Mesendoderm (in vitro differentiated cells): ENCODE measurements at places on chromosomes 4 and X.

DNA sequence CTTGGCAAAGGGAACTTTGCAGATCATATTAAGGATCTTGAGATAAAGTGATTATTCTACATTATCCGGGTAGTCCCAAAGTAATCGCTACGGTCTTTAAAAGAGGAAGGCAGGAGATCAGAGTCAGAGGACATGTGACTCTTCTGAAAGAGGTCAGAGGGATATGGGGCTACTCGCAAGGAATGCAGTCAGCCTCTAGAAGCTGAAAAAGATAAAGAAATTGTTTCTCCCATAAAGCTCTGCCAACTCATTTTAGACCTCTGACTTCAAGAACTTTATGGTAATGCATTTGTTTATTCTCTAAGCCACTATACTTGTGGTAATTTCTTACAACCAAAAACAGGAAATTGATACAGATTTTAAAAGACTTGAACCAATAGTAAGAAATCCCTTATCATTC lies 48.6 kb downstream of the NPY5R start:
- no peak for DNase-seq

- peak; percentile 14 for DNase-seq
These were observed 119.0 kb upstream of the SLC6A14 start for GRCh38 chrX:116317409-116317808.

- no peak for DNase-seq
These were observed 73.0 kb upstream of the CLCN4 start for GRCh38 chrX:10083809-10084208.

GRCh38 chr4:60562334-60562733 lies 637.8 kb upstream of the ADGRL3 start:
- DNase-seq = peak; percentile 6

DNA sequence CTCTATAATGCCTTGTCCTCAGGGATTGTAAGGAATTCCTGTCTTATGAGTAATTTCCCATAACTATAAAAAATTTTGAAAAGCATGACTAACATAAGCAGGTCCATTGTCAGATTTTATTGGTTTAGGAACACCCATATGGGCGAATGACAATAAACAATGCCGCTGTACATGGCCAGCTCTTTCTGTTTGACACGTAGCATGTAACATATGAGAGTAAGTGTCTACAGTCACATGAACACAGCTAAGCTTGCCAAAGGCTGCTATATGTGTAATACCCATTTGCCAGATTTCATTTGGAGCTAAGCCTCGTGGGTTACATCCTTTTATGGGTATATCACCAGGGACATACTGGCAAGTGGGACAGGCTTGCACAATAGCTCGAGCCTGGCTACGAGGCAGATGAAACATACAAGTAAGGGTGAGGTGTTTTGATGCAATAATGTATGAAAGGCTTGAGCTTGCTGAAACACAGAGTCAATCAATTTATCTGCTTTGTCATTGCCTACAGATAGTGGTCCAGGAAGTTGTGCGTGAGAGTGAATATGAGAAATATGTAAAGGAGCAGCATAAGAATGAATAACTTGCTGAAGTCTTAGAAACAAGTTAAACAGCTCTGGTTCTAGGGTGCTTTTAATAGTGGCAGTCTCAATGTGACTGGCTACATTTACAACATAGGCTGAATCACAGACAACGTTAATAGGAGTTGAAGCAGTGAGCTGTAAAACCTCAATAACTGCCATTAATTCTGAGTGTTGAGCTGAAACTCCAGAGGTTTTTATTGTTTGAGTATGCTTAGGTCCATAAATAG lies 67.4 kb upstream of the UGT2B10 start:
- no peak for DNase-seq

DNA sequence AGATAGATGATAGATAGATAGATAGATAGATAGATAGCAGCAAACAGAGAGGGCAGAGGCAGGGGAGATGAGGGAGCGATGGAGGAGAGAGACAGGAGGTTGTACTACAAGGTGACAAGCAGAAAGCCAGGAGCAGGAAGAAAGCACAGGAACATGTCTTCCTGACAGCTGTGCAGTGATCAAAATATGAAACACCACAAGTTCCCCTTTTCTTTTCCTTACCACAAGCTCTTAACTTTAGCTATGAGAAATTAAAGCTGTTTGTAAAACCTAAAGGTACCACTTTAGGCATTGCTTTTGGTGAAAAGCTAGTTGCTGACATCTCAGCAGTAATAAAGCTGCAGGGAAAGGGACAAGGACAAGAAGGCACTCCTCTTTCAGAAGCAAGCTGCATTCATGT lies 9.1 kb upstream of the MAGED4B start:
- DNase-seq = no peak

DNA sequence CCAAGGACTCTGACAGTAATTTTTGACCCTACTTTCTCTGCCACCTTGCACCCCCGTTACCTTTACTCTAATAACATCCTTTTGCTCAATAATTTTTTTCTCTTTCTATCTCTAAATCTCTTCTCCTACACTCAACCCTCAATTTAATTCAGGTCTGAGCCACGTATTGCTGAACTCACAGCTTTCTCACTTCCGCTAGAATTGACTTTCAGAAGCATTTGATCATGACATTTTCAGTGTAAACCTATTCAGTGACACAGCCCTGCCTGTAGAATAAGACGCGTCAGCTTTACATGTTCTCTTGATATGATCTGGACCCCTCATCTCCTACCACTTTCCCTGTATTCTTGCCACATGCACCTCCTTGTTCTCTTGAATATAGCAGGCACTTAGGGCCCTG lies 439.5 kb upstream of the MAGEB2 start:
- DNase-seq = no peak

- no peak for DNase-seq
These were observed 19.1 kb upstream of the EGFL6 start for GRCh38 chrX:13550346-13550745.

GRCh38 chr4:88244816-88245579 lies 39.4 kb downstream of the PPM1K start:
- no peak for DNase-seq

GRCh38 chr4:107432451-107432850 lies 287.6 kb downstream of the PAPSS1 start:
- no peak for DNase-seq

DNA sequence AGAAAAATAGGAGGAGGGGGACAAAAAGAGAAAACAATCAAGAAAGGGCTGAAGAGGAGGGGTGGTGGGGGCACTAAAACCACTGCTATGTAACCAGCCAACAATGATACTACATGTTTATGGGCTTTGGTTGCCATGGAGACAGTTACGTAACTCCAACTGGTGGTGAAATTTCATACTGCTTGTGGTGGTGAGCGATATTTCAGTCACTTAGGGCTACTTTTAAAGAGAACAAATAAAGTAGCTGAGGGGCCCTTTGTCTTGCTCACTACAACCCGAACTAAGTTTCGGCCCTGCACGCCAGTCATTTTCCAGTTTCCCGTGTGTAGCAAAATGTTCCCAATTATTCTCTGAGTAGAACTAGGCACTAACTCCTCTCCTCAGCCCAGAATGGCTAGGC lies 275.2 kb upstream of the EDA2R start:
- DNase-seq = peak; percentile 79

GRCh38 chr4:71355045-71355444 lies 16.2 kb downstream of the SLC4A4 start:
- peak; percentile 30 for DNase-seq

GRCh38 chr4:88813013-88813412 lies 115.4 kb upstream of the NAP1L5 start:
- no peak for DNase-seq

- no peak for DNase-seq
These were observed 18.0 kb downstream of the ZNF275 start for GRCh38 chrX:153351981-153352380.

DNA sequence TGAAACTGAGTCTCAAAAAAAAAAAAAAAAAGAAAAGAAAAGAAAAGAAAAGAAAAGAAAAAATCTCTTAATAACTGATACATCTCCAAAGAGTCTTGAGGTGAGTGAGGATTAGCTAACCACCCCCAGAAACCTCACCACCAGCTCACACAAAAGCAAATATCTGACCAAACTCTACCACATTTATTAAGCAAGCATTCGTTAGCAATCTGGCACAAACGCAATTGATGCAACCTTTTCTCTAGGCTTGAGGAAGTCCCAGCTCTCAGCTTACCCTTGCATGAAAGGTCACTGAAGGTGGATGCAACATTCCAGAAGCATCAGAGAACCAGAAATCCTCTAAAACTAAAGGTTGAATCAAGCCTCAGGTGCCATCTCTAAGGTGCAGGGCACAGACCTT lies 231.9 kb upstream of the BCOR start:
- DNase-seq = no peak

- no peak for DNase-seq
These were observed 37.7 kb downstream of the NOP14 start for GRCh38 chr4:2925496-2925895.

DNA sequence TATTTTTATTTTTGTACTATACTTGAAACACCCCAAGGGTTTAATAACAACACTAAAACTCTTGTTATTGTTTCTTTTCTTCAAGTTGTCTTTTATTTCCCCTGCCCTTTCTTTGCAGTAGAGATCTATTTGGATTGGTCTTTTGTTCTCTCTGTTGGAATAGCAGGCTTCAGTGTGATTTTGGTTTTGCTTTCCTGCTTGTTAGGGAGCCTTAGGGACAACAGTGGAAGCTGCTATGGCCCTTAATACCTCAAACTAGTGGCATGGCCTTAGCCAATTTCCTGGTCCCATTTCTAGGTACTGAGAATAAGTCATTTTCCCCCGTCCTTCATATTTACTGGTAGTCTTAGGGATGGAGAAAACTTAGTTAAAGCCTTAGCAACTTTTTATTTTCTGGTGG lies 535.4 kb upstream of the NDST4 start:
- no peak for DNase-seq

- no peak for DNase-seq
These were observed 189.9 kb downstream of the PTTG2 start for GRCh38 chr4:38149997-38150671.

DNA sequence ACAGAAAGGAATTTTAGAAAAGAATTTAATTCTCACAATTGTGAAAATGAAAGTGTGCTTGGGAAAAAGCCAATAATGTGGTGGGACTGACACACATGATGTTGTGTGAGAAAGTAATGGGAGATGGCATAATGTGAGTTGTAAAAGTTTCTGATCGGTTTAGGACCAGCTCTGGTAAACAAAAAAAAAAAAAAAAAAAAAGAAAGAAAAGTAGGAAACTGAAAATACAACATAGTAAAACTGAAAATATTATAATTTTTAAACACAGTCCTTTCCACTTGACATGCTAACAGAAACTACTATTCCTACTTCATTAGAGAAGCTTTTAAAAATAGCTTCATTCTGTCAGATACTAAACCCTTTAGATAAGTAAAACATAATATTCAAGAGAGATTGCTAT lies 28.2 kb downstream of the RAP1GDS1 start:
- no peak for DNase-seq

DNA sequence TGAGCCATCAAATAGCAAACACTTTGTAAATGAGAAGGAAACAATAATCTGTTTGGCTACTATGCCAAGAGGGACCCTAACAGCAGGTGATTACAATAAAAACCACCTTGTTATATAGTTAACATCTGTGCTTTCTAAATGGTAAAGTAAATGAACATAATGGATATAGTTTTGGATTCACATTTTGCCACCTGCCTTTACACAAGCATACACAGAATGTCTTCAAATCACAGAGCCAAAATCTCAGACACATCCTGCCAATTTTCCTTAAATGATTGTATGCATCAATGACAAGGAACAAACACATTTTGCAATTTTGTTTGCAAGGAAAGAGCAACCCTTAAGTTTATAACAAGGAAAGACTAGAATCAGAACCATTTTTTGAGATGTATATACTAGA lies 334.2 kb downstream of the FSTL5 start:
- DNase-seq = no peak

GRCh38 chr4:76962406-76963130 lies 13.0 kb downstream of the SEPTIN11 start:
- no peak for DNase-seq

DNA sequence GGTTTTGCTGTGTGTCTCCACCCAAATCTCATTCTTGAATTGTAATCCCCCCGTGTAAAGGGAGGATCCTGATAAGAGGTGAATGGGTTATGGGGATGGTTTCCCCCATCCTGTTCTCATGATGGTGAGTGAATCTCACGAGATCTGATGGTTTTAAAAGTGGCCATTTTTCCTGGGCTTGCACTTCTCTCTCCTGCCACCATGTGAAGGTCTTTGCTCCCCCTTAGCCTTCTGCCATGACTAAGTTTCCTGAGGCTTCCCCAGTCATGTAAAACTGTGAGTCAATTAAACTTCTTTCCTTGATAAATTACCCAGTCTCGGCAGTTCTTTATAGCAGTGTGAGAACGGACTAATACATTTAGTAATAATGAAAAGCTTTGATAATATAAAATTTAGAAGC lies 46.9 kb downstream of the ANTXR2 start:
- DNase-seq = peak; percentile 26

DNA sequence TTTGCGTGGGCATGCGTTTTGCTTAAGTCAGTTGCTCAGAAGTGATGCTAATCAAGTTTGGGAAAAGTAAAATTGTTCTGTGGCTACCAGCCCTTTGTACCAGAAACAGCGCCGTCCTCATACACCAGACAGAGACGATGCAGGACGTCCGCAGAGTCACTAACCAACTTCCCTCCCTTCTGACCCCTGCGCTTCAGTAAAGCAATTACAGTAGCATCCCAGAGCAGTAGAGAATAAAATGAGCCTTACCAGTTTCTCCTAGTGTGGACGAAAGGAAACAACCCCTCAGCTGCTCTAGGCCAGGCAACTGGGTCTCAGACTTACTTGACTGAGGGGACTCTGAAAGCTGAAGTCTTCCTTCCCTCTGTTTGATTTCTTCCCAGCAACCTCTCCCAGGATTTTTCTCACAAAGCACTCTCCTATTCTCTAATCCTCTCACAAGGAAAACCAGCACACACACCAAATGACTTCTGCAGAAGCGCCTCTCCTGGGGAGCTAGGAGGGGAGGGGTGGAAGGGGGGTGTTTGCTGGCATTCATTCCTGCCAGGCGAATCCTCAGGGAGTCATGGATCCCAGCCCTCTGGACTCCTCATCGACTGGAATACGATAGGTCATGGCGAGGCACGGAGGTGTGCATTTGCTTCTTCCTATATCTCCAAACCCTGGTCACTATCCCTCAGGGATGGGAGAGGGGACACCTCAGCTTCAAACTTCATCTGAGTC lies 56.0 kb upstream of the MID1 start:
- DNase-seq = peak; percentile 50

- DNase-seq = no peak
These were observed 1.6 kb downstream of the FAT4 start for GRCh38 chr4:125316401-125316790.

DNA sequence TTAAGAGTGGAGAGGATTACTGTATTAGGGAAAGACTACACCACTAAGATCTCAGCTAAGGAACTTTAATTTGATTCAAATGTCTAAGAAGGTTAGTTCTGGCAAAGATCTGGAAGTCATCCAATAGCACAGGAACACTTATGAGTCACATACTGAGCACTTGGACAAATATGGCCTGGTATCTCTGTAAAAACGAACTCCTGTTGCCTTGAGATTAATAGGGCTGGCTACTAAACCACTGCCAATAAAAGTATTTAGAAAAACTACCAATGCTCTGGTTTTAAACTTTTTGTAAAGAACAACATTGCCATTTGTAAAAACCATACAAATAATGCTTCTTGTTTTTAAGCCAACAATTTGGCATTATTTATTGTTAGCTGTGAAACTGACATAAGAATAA lies 70.5 kb downstream of the SEC24D start:
- no peak for DNase-seq
